Activated CD4-positive, CD25-positive, alpha-beta regulatory T cell (primary cell): ENCODE measurements at places on chromosomes 2 and 18.

- DNase-seq, result no peak
Observed at GRCh38 chr2:196160101-196160500, 11.3 kb downstream of the STK17B start.

DNA sequence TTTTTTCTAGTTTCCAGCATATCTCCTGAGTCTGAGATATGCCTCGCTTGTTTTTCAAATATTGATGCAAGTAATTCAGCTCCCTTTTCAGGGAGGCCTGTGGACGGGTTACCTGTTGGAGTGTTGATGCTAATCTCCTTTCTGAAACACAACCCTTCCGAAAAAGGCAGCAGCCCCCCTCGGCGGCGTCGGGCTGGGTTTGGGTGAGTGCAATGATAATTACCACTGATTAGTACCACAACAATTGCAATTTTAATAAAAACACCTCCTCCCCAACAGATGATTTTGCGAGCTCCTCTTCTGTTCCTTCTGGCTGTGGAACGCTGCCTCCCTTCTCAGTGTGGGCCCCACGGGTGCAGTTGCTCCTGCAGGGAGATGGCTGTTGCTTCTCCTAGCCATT is 66.3 kb downstream of the PTGR3 start:
- DNase-seq, result no peak

DNA sequence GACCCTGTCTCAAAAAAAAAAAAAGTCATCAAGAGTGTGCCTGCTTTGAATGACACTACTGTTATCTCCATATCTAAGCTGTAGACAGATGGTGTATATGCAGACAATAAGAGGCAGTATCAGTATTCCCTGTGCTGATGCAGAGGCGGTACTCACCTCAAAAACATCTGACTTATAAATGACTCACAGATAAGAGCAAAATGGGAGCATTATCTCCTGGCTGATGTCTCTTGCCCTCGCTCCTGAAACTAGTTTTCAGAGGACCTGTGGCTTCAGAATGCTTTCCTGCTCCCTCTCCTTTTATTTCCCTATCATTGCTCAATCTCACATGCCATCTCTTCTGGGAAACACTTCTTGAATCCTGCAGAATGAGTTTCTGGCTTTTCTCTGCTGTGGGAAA is 289.6 kb downstream of the PTPRM start:
- no peak for DNase-seq

- DNase-seq, result no peak
Observed at GRCh38 chr2:209986415-209986814, 16.0 kb upstream of the RPE start.

GRCh38 chr2:221943076-221943810 is 355.6 kb downstream of the PAX3 start:
- no peak for DNase-seq

- DNase-seq, result no peak
Observed at GRCh38 chr2:100673115-100673514, 110.3 kb downstream of the PDCL3 start.

DNA sequence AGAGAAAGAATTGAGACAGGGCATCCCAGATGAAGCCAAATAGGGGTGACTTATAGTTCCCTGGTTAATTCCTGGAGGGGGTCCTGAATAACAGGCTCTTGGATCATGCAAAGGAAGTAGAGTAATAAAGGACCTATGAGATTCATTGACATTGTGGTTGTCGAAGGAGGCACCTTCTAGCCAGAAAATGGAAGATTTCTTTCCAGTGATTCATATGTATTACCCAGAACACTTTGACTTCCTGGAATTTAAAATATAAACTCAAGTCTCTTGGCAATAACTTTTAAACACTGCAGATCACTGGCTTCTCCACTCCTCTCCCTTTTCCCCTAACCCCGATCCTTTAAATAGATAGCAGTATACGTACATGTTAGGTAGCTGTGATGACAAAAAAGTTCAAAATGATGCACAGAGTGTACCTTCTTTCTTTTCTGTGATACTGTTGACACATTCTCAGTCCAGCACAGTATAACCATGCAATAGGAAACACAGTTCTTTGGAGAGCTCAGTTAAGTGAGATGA is 211.8 kb downstream of the LTBP1 start:
- DNase-seq, result no peak

GRCh38 chr18:23618862-23619387 is 32.6 kb upstream of the NPC1 start:
- no peak for DNase-seq

DNA sequence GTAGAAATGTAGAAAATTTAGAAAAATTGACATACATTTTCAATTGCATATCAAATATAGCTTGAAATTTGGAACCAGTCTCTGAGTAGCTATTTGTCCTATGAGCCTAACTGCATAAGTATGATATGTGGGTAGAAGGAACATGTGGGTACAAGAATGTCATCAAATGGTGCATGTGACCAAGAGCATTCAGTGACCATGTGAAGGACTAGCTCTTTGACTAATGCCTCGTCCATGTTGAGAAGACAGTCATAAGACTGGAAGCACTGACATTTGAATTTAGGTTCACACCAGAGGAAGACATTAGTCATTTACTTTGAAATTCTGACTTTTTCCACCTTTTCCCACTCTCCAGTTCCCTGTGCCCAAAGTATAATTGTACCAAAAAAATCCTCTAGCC is 12.6 kb downstream of the MRPL44 start:
- no peak for DNase-seq

- no peak for DNase-seq
Observed at GRCh38 chr2:33291278-33292013, 185.0 kb upstream of the RASGRP3 start.

DNA sequence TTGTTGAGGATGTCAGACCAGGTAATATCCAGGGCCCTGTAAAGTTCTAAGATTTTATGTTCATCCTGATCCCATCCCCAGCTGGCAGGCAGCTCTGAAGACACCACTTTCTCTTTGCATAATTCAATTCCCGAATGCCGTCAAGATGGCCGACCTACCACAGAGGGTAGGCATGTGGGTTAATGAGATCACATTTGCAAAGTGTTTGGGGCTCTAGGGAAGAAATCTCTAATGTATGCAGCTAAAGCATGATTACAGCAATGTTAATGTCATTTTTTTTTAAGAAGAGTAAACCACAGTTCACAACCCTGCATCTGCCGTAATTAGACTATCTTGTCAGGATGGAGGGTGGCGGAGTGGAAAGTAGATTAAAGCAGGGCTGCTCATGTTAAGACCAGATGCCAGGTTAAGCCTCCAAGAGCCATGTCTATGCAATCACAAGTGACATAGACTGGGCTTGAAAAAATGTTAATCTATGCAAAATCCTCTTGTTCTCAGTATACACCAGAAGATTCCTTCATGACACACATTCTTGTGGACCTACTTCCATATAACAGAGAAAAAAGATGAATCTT is 131.4 kb downstream of the ALK start:
- no peak for DNase-seq

- no peak for DNase-seq
Observed at GRCh38 chr2:132813422-132813821, 143.4 kb upstream of the LYPD1 start.

- no peak for DNase-seq
Observed at GRCh38 chr2:178477443-178478129, 814 bp downstream of the FKBP7 start.

- DNase-seq, result no peak
Observed at GRCh38 chr2:176650104-176650837, 381.0 kb downstream of the MTX2 start.

- DNase-seq, result no peak
Observed at GRCh38 chr18:5890331-5891183, 4.8 kb downstream of the TMEM200C start.

- no peak for DNase-seq
Observed at GRCh38 chr2:79585701-79586433, 73.0 kb downstream of the CTNNA2 start.

DNA sequence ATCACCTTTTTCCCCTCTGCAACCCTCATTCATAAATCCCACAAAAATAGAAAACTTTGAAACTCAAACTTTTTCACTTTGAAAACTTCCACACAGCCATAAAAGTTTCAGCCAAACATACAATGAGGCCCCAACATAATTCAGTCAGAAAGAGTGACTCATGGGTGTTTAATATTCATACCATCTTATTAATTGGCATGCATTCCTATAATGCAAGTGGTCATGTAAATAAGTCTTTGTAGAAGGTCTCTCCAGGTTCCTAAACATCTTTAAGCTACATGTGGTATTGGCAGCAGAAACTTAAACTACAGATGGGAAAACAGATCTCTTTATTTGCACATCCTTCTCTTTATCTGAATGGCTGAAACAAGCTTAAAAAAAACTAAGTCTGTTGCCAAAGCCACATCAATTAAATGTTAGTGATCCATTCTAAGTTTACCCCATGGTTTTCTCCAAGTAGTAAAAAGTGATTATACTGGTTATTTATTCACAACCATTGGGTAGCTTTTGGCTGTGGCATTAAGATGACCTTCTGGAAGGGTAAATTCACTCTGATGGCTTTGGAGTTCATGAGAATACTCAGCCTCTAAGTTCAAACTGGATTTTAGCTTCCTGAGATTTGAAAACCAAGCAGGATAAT is 70.2 kb upstream of the LYPD1 start:
- DNase-seq, result no peak

- DNase-seq, result no peak
Observed at GRCh38 chr2:120352696-120353590, 7.0 kb downstream of the INHBB start.

DNA sequence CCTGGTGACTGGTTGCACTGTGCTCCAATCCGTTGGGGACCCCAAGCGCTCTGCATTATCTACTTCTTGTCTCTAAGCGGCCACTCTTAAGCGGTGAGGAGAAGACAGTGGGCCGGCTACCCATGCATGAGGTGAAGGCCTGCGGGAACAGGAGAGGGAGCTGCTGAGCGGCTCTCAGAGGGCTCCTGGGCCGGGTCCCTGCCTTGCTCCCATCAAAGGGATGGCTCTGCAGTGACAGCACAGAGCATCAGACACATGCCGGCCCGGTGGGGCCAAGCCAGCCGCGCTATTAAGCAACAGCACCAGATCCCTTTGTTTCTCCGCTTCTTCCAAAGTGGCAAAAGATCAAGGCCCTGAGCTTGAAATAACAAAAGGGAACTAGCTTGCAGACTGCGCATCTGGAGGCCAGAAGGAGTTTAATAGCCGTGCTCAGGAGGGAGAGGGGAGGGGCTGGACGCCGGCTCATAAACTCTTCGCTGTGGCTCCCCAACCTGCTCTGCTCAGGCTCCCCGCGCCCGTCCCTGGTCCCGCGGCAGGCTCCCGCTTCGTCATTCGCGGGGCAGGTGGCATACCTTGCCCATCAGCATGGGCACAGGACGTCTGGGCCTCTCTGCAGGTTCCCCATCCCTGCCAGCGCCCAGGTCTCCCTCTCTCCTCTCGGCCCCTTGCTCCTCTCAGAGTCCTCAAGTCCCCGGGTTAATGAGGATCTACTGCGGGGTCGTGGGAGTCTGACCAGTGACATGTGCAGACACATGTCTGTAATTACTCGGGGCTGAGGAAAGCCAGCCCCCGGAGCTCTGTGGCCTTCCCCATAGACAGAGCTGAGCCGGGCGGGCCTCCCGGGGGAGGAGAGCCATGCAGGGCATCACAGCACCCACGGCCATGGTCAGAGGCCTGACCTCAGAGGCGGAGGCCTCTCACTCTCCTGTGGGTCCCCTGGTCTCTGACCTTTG is 96.7 kb downstream of the ASB1 start:
- DNase-seq, result no peak

DNA sequence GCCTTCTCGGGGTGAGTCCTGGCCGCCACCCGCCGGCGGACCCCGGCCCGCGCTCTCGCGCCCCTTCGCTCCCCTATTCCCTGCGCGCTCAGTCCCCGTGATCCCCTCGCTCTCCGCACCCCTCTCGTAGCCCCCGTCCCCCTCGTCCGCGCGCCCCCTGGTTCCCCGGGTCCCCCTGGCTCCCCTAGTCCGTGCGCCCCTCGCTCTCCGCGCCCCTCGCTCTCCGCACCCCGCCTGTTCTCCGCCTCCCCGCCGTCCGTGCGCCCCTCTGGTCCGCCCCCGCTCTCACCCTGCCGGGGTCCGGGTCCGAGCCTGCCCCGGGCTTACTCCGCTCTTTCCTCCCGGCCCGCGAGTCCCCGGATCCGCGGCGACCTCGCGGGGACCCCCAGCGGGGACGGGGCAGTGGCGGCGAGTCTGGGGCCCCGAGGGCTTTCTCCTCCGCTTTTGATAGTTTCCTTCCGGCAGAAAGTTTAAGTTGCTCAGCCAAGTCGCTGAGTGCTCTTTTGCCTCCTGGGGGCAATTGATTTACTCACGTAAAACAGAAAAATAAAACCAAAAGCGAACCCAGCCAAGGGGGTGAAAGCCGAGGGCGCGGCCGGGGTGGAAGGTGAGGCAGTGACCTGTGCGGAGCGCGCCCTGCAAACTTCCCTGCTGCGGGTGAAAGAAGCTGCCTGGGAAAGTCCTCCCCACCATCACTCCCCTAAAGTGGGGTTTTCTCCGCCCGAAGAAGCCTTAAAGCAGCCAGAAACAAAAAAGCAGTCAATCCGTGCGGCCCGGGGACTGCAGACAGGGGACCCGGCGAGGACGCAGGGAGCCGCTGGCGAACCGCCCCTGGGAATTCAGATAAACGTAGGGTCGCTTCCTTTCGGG is 568 bp downstream of the RAB31 start:
- DNase-seq, result no peak

DNA sequence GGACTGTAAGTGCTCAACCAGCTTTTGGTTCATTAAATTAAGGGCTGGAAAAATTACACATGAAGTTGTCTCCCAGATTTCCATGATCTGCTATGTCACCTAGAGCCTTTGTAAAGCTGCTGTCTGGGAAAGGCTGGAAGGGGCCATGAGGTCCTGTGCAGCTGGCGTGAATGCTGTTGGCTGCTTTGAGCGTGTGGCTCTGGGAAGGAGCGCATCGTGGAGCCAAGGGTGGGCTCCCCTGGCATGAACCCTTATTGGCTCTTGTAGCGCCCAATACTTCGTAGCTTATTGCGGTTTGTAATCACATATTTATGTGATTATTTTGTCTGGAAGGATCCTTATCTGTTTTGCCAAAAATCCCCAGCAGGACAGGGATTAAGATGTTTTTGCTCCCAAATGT is 70.5 kb upstream of the LMAN1 start:
- no peak for DNase-seq

- no peak for DNase-seq
Observed at GRCh38 chr2:98123286-98123685, 36.3 kb downstream of the VWA3B start.

GRCh38 chr2:140275427-140275826 is 1495.2 kb upstream of the NXPH2 start:
- DNase-seq, result no peak

GRCh38 chr18:69817335-69817940 is 130.2 kb downstream of the CD226 start:
- DNase-seq, result no peak

- no peak for DNase-seq
Observed at GRCh38 chr18:11785444-11786055, 65.7 kb upstream of the CHMP1B start.

DNA sequence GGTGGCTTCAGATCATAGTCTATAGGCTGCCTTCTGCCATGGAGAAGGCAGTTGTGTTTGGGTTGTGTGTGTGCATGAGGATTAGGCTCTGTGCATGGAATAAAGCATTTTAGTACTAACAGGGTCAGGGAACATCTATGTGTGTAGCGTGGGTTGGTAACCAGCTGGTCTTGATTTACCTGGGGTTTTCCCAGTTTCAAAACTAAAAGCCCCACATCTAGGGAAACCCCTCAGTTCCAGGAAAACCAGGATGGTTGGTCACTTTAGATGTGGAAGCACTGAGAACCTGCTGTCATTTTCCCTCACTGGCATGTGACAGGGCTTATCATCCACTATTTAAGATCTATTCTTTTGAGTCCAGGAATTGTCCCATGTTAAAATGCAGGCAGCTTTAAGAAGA is 116.3 kb downstream of the POLE4 start:
- DNase-seq, result no peak

- DNase-seq, result no peak
Observed at GRCh38 chr2:108570416-108570815, 36.1 kb downstream of the LIMS1 start.

- no peak for DNase-seq
Observed at GRCh38 chr18:57581301-57581934, 5.1 kb downstream of the FECH start.
